Ureter (tissue), 1 donor: ENCODE measurements at places on chromosomes 7 and 10. TPM values are rescaled to one million over a fixed set of nuclear protein-coding genes. Genes with fewer than 3 reads are reported as not detected.

The STK31 gene
- total RNA-seq = 2.5 TPM

The NUTM2B gene
- total RNA-seq = 0.26 TPM

The PNLIPRP2 gene
- total RNA-seq = not detected

The NXPH1 gene
- not detected for total RNA-seq

The TRIL gene
- 1.6 TPM for total RNA-seq

The NEBL gene
- total RNA-seq = 25.5 TPM

The FAM200A gene
- total RNA-seq = 8.7 TPM

The GPR141 gene
- total RNA-seq = 0.81 TPM

The SPDYE2B gene
- not detected for total RNA-seq

The IL15RA gene
- 13.5 TPM for total RNA-seq

The GJD4 gene
- not detected for total RNA-seq

The STAG3 gene
- total RNA-seq = 1.9 TPM

The PPP1R3C gene
- 113 TPM for total RNA-seq

The PHKG1 gene
- 3.1 TPM for total RNA-seq

The C10orf53 gene
- not detected for total RNA-seq

The WASHC2C gene
- total RNA-seq = 39.7 TPM

The CRPPA gene
- total RNA-seq = 3.6 TPM

The TMEM229A gene
- 0.42 TPM for total RNA-seq
